HCT116 (cell line): ENCODE measurements at places on chromosomes 5 and 9.

DNA sequence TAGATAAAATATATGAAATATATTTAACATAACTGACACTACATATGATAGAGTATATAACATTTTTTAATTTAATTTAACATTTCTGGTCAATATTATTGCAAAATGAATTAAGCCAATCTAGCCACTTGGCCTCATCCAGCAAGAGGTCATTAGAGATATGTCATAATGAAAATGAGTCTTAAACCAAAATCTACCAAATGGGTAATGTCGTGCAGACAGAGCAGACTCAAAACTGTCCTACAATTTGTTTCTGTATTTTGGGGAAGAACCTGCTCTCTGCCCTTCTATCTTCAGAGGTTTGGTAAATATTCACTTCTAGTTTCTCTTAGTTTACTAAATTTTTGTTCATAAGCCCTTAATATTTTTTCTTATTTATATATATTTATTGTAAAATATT is 61.4 kb downstream of the ARHGEF28 start:
- DNase-seq: no peak

GRCh38 chr5:103894882-103895281 is 332.3 kb upstream of the NUDT12 start:
- no peak for DNase-seq

DNA sequence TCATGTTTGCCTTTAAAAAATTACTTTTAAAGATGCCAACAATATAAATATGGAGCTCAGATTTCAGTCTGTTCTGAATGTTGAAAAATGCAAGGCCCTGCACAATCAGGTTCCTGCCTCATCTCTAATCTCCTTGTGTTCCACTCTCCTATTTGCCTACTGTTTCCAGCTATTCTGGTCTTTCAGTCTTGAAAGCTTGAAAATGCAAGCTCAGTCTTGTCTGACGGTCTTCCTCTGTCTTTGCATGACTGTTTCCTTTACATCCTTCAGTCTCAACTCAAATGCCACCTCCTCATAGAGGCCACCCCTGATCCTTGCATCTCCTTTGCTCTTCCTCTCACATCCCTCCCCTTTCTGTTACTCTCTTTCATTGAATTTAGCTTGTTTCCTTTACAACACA is 354.9 kb downstream of the KIF4B start:
- DNase-seq: no peak

DNA sequence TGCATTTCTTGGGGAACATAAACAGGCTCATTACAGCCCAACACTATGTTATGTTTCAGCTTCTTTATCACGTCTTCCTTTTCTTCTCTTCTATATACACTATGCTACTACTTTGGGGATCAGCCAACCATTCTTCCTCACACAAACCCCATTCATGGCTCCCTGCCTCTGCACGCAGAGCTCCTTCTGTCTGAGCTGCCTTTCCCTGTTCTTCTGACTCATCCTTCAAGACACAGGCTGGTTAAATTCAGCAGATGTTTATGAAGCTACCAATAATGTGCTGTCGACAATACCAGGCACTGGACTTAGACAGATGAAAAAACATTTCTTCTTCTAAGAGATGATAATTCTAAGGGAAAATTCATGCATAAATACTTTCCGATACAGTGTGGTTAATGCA is 102.5 kb upstream of the TXNDC8 start:
- DNase-seq: no peak

DNA sequence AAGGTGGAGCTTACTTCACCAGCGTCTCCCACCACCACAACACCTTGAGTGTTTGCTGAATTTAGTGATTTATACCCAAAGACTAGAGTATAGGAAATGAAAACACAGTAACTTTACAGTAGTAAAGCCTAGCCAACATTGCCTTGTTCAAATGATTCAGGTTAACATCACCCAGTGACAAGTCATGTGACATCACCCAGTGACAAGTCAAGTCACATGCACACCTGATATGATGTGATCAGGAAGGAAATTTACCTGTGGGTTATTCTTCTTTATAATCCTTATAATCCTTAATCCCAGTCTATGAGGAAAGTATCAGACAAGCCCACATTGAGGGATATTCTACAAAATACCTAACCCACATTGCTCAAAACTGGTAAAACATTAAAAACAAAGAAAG is 545.6 kb upstream of the MEF2C start:
- no peak for DNase-seq

DNA sequence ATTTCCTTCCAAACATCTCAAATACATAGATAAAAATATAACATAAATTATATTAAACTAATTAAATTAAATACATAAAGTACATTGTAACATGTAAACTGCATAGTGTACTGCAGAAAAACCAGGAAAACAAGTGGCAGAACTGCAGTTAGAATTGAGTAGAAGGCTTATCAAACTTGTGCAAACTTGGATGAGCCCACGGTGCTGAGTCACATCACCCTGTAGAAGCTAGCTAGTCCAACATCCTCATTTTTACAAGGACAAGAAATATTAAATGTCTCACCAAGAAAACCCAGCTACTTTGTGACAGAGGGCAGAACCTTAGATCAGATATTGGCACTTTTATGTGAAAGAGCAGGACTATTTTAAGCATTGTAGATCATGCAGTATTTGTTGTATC is 807.9 kb upstream of the NUDT12 start:
- DNase-seq: no peak

DNA sequence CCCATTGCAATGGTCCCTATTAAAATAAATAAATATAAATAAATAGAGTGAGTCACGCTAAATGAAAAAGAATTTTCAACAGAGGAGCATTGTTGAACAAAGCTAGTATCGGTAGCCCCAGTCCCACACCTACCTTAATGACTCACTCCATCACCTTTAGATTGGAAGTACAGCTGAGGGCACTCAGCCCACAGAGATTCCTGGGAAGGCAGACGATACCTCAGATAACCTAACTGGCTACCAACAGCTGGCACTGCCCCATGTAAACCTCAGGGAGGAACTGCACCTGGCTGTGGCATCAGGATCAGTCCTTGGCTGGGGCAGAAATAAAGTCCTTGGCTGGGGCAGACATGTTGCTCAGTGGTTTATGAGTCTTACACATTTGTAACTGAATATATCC is 49.3 kb downstream of the SPRY4 start:
- peak; percentile 69 for DNase-seq

GRCh38 chr5:38380537-38380936 is 122.2 kb downstream of the EGFLAM start:
- no peak for DNase-seq

DNA sequence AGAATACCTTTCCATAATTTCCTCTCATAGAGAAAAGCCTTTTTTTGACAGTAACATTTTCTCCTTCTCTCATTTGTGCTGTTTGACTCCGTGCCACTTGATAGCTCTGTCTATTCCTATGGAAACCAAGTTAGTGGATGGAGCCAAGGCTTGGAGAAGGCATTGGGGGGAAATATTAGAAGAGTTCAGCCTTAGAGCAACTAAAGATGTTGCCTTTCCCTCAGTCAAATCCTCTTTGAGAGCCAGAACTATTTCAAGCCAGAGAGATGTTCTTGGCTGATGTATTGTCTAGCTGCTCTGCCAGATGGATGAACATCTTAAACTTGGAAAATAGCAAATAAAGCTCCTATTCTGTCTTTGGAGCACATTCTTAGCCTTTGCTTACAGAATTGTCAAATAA is 112.4 kb downstream of the INVS start:
- no peak for DNase-seq
